Colonic mucosa (tissue), 4 donors: ENCODE measurements at places on chromosomes 3 and 15.

GRCh38 chr3:117695321-117695720 is 985.7 kb downstream of the TUSC7 start:
- no peak for DNase-seq

DNA sequence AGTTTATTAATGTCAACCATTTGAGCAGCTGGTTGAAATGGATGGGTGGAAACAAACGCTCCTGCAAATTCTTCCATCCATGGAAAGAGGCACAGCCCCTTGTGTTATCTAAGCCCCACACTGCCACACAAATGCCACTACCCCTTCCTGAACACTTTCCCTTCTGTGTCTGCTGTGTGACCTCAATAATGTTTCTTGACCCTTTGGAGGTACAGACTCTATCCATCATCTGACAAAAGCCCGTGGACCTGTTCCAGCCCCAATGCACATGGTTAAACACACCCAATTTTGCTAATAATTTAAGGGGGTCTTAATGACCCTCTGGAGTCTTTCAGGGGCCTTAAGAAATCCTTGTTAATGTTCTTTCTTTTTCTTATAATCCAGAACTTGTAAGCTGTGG is 482.2 kb upstream of the CFAP20DC start:
- DNase-seq: no peak

GRCh38 chr3:30170681-30171438 is 435.5 kb upstream of the TGFBR2 start:
- no peak for DNase-seq

DNA sequence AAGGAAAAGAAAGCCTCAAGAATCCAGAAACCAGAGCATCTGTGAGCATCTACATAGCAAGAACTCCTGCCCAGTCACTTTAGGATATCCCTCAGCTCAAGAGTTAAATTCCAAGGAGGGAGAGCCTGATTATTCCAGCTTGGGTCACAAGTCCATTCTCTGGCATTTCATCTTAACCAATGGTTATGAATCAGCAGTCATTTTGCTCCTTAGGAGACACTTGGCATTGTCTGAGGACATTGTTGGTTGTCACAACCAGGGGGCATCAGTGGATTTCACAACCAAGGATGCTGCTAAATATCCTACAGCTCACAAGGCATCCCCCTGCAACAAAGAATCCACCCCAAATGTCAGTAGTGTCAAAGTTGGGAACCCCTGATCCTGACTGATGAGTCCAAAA is 51.0 kb upstream of the LMCD1 start:
- no peak for DNase-seq
